ENCODE measurements at places on chromosomes 5 and 9.

- no peak for DNase-seq
Observed at GRCh38 chr9:98335661-98336060, 80.2 kb upstream of the TBC1D2 start.

DNA sequence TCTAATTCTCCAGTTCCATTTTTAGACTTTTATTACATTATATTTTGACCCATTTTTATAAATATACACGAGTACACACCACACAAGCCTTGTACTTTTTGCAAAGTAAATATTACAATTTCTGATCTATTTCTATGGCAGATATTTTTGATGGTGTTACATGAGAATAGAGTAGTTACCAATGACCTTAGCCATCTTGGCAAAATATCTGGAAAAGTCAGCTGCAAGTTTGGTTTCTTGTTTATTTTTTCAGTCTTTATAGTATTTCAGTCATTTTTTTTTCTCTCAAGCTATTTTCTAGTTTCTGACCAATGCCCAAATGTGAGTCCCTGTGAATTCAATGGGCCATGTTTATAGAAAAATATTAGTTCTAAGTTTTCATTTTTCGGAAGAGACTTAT lies 64.0 kb upstream of the TMC1 start:
- no peak for DNase-seq

DNA sequence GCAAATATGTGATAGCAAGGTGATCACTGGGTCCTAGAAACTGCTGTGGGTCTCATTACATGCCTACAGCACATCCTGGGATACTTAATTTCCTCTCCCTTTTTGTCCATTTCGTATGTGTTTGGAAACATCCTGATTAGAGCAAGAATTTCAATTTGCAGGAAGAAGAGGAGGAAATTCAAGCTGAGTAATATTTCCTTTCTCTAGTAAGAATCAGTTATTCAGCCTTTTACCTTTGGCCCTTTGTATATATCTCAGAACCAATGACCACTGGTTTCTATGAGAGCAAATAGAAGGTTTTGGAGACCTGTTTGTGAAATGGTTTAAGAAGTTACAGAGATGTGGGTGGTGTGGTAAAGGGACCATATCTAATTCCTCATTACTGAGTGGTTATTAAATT lies 171.6 kb downstream of the RMI1 start:
- no peak for DNase-seq

GRCh38 chr5:40025586-40025985 lies 600.8 kb upstream of the DAB2 start:
- no peak for DNase-seq

DNA sequence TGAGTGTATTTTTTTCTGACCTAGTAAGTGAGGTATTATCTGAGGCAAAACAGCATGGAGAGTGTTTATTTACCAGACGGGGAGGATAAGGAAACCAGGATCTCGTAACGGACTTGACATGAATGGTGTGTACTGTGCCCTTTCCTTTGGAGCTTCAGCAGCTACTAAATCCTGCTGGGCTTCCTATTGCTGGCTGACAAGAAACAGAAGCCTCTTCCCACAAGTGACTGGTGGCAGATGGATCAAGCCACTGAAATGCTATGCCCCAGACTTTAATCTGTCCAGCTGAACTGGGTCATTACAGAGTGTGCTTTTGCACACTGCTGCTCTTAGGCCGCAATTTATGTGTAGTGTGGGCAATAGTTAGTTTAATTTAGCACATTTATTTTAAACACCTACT lies 162.7 kb upstream of the MRPS30 start:
- DNase-seq: no peak

GRCh38 chr9:128770286-128771030 lies 1.3 kb downstream of the ZER1 start:
- DNase-seq: no peak

DNA sequence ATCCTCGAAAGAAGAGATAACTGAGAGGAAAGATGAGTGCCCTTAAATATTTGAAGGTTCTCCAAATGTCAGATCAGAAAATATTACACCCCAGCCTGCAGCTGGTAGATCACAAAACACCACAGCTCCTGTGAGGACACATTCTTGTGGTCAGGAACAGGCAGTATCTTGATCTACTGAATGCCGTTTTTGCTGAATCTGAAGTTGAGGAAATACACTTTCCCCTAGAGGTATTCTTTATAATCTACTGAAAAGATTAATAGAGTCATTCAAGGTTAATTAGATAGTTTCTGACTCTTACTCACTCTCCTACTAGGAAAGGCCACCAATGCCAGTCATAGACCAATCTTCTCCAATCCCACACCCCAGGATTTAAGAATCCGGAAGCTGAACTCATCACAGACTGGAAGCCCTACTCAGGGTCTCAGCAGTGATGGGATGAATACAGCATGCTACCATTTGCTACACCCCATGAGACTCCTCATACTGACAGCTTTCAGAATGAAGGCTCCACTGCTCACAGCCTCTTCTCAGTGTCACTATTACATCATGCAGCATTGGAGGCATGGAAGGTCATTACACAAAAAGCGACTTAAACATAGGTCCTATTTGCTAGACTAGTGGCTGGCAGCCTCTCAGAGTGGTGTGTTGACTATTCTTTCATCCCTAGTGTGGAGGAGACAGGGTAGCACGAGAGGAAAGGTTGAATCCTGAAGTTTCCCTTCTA lies 143.9 kb upstream of the SLC1A3 start:
- no peak for DNase-seq

DNA sequence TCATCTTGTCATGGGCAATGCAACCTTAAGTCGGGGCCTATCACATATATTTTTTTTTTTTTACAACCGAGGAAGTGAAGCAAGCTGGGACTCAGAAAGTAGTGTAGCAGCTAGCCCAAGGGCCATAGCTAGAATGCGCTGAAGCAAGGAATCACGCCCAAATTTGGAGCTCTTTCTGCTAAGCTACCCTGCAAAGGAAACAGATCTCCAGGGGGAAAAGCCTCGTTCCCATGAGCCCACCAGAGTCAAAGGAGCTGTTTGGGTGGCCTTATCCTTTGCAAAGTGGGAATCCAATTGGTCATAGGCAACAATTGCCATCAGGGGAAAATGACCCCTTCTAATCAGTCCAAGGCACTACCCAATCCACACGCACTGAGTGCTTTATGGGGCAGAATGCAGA lies 390.4 kb downstream of the EBF1 start:
- no peak for DNase-seq

- DNase-seq: no peak
Observed at GRCh38 chr5:41213340-41213739, at the start of gene C6. TSS of gene C6 (minus strand) at chr5:41213532. CDS start at chr5:41203230, 10,302 bp downstream.

GRCh38 chr5:142842994-142843905 lies 73.1 kb downstream of the ARHGAP26 start:
- DNase-seq: no peak

DNA sequence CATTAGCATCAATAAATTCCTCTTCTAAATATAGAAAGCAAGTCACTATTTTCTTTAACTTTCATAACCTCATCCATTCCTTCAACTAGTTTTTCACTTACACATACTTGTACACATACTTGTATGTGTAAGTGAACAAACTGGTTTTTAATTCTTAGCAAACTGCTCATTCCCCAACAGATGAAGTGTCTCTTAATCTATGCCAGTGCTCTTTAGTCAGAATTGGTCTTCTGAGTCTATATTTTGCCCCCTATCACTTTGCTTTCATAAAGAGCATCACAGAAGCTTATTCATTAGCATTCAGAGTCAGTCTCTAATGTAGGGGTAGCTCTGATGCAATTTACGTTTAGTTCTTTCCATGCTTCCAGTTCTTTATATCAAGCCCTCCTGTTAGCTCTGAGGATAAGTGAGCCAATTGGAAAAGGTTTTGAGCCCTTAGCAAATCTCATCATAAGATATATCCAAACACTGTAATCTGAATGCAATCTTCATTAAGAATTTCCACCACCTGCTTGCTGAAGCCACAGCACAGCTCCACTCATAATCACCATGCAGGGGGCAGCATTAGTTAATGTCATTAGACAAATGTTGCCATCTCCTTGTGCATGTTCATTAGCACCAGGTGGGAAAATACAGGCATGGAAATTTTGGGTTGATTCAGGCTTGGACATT lies 178.5 kb upstream of the SLC24A2 start:
- DNase-seq: no peak

GRCh38 chr5:9009931-9010651 lies 535.8 kb downstream of the SEMA5A start:
- DNase-seq: no peak

GRCh38 chr9:99046542-99047071 lies 58.3 kb upstream of the TGFBR1 start:
- DNase-seq: no peak

DNA sequence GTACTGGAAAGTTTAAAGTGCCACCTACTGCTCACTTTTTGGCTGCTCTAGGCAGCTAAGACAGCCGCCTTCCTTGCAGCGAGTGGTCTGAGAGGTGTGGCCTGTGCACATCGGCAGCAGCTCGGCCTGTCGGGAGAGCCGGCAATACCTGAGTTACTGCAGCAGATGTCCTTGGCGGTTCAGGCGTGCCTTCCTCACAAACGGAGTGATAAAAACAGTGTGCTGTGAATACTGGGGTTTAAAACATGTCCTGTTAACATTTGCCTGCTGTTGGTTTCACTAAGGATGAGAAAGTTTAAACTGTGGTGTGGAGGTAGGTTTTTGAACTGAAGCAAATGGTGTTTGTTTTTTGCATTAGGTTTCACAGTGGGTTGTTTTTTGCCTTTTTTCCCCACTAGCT lies 12.9 kb downstream of the TRAF2 start:
- no peak for DNase-seq

- no peak for DNase-seq
Observed at GRCh38 chr9:136907011-136907914, 20.9 kb downstream of the TRAF2 start.

- no peak for DNase-seq
Observed at GRCh38 chr9:4936823-4937222, 48.2 kb upstream of the JAK2 start.

- DNase-seq: no peak
Observed at GRCh38 chr9:97484134-97484533, 17.3 kb upstream of the TMOD1 start.

- DNase-seq: no peak
Observed at GRCh38 chr5:145104106-145104505, 731.0 kb downstream of the PRELID2 start.

- DNase-seq: no peak
Observed at GRCh38 chr9:38017149-38017884, 51.7 kb downstream of the SHB start.

DNA sequence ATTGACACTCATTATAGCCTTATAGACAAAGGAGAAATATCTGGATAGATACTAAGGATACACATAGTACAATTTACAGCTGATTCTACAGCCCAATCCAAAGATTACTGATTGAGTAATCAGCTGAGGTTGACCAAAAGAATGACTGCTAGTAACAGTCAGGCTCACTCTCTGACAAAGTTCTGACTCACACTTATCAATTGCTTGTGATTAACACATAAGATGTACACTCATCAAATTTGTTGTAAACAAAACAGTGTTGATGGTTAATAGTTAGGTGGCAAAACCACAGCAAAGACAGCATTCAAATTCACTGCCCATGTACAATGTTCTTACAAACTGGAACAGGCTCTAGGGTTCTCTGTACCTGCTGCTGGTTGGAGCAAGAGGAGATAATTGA lies 422.7 kb downstream of the TLE1 start:
- no peak for DNase-seq

GRCh38 chr5:141040093-141040770 lies 10.9 kb upstream of the PCDHB1 start:
- DNase-seq: peak; percentile 1

GRCh38 chr5:77774981-77775789 lies 954 bp downstream of the TBCA start:
- no peak for DNase-seq

DNA sequence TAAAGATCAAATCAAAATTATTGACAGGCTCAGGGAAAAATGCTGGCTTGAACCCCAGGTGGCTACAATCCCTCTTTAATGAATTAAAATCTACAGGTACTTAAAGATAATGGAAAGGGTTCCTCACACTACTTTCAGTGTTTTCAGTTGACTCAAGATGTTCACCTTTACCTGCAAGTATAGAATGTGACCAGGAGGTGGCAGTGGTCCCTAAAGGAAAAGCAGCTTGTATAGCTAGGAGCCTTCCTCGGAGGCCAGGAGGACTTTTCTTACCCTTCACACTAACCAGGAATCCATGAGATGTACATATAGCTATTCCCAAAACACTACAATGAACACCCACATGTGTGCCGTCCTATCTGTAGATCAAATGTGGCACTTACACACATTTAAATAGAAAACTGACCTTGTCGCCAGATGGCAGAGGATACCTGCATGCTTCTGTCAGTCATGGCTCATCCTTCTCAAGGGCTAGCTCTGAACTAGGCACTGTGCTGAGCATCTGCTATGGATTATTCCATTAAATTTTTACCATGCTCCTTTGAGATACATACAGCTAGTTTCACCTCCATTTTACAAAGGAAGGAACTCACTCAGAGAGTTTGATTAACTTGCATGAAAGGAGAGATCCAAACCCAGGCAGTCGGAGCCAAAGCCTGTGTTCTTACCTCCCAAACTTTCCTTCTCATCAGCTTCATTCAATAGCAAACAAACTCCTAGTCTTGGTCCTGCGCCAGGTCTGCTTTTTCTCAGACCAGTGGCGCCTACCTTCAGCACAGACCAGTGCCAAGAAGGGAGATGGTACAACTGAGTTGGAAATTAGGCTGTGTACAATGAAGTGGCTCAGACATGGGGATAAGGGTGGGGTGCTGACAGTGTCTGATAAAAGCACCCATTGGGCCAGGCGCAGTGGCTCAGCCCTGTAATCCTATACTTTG lies 24.5 kb downstream of the C9orf152 start:
- peak; percentile 13 for DNase-seq

DNA sequence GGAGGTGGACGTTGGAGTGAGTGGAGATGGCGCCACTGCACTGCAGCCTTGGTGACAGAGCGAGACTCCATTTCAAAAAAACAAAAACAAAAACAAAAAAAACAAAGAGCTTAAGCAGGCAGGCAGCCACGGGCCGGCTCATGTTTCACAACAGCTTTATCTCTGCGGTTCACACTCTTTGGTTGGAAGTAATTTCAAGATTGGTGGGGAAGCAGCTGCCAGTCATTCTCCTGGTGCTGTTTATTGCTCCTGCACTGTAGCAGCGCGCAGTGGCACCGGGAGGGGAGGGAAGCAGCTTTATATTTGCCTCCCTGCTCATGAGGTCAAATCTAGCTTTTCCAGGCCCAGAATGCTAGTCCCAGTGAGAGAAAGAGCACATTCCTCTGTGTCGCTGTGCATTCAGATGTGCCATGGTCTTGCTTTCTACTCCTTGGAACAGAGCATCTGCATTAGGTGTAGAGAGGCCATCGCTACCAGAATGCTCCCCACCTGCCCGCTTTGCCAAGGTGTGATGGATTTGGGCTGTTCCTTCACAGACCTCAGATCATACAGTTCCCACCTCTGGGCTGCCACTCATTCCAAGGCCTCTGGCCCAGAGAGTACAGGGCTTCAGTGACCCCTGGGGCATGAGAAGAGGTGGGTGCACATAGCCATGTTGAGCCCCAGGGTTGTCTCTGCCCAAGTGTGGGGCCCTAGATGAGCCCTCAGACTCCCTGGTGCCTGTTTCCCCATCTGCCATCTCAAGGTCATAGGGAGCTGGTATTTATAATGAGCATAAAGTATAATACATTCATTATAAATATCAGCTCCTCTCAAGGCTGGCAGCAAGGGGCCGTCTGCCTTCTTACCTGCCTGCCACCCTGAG lies 270.4 kb downstream of the MED10 start:
- DNase-seq: no peak

Data from T-cell (primary cell).